ENCODE measurements at places on chromosomes 12 and 14.

DNA sequence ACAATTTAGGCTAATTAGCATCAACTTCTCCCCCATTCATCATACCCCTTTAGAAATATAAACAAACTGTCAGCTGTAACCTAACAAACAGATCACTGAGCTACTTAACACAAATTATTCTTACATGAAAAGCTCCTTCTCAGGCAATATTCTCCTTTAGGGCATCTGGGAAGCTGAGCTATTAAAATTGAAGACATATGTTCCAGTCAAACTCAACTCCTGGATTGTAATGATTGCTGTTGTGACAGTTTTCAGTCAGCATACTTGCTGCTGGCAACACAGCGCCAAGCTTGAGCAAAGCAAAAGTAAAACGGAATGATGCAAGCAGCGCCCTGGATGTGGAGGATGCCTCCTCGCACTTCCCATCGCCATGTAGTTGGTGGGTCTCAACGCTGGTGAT, 82.4 kb downstream of the SLC25A21 start:
- no peak for DNase-seq

DNA sequence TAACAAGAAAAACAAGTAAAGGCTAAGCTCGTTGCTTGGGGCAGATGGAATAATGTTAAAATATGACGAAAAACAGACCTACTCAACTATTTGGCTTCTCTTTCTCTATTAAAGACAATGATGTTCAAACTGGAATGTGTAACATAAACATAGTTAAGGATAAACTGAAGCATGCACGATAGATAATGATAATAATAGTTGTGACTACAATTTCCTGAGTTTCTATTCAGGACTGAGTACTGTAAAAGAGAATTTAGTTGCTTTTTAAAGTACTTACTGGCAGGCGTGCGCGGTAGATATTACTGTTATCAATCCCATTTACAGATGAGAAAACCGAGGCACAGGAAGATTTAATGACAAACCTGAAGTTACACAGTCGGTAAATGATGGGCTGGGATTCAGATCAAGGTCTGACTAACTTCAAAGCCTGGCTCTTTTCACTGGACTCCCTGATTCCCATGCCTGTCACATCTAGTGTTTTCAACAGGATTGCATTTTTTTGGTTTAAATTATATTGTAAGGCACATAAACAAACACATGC, 103.0 kb downstream of the CRADD start:
- no peak for DNase-seq

GRCh38 chr14:100282766-100283419, 23.4 kb downstream of the SLC25A29 start:
- no peak for DNase-seq

DNA sequence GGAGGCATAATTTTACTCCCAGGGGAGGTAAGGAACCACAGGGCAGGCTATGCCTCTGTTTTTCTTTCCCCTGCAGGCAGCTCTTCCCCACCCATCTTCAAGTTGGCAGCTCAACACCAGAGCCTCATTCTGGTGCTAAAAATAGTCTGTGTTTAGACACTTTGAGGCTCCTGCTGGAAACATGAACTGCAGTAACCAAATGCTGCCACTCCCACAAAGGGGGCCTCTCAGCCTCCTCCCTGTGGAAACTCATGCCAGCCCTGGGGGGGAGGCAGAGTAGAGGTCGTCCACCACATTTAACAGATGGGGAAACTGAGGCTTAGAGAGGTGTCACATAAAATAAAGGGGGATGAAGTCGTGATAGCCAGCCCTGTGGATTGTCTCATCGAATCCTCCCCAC, 61.4 kb downstream of the WSCD2 start:
- no peak for DNase-seq

- DNase-seq, result no peak
Measured at GRCh38 chr14:32497248-32497647, 168.2 kb downstream of the AKAP6 start.

GRCh38 chr12:72618764-72619163, 346.6 kb downstream of the TRHDE start:
- DNase-seq, result no peak

GRCh38 chr12:116365114-116365513, 87.6 kb upstream of the MED13L start:
- no peak for DNase-seq

GRCh38 chr12:130331146-130331545, 6.5 kb upstream of the PIWIL1 start:
- no peak for DNase-seq

- DNase-seq, result peak; percentile 17
Measured at GRCh38 chr12:47949441-47950341, 13.7 kb upstream of the TMEM106C start.

GRCh38 chr12:100189636-100190394, 10.8 kb upstream of the ACTR6 start:
- no peak for DNase-seq

- DNase-seq, result no peak
Measured at GRCh38 chr12:34392741-34393085, 370.4 kb downstream of the ALG10 start.

- DNase-seq, result no peak
Measured at GRCh38 chr14:106875503-106875902, 1349.1 kb downstream of the TMEM121 start.

- DNase-seq, result no peak
Measured at GRCh38 chr14:45902241-45902640, 649.2 kb upstream of the MIS18BP1 start.

DNA sequence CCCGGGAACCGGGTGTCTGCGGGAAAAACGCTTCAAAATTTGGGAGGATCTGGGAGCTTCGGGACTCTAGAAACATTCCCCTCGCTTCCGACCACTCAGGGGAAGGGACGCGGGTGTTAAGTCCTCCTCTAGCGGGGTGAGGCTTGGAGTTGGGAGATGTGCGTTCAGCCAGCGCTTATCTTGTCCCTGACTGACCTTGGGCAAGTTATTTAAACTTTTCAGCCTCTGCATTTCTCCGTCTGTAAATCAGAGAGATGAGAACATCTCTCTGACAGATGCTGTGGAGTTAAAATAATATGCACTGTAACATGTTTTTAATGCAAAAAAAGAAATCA, 76.9 kb upstream of the ANO4 start:
- no peak for DNase-seq

GRCh38 chr12:70686299-70686698, 49.1 kb upstream of the PTPRB start:
- no peak for DNase-seq

- no peak for DNase-seq
Measured at GRCh38 chr12:54439521-54440255, 20.6 kb upstream of the ITGA5 start.

DNA sequence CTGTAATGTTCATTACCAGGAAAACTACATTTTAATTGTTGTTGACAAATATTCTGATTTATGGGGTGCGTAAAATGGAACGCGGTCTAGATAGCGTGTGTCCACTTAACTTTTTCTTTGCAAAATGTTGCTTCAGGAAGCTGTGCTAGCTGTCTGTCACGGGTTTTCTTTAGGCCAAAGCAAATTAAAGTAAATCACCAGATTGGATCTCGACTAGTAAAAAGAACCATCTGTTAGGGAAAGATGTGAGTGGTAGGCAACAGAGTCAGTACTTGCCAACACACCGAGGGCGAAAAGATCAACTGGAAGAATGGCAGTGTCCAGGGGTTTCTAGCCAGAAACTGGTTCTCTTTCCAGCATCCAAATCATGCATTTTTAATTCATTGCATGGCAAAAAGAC, 404.9 kb upstream of the TMPO start:
- no peak for DNase-seq

GRCh38 chr12:31658471-31659086, 909 bp upstream of the ETFBKMT start:
- DNase-seq, result no peak

GRCh38 chr14:74875941-74876913, at the start of gene PROX2:
Gene PROX2, minus strand, starts transcription at chr14:74876145. Its CDS starts 12,311 bp downstream, at chr14:74863834.
- no peak for DNase-seq

- no peak for DNase-seq
Measured at GRCh38 chr14:92325835-92326234, 2.9 kb downstream of the SLC24A4 start.

DNA sequence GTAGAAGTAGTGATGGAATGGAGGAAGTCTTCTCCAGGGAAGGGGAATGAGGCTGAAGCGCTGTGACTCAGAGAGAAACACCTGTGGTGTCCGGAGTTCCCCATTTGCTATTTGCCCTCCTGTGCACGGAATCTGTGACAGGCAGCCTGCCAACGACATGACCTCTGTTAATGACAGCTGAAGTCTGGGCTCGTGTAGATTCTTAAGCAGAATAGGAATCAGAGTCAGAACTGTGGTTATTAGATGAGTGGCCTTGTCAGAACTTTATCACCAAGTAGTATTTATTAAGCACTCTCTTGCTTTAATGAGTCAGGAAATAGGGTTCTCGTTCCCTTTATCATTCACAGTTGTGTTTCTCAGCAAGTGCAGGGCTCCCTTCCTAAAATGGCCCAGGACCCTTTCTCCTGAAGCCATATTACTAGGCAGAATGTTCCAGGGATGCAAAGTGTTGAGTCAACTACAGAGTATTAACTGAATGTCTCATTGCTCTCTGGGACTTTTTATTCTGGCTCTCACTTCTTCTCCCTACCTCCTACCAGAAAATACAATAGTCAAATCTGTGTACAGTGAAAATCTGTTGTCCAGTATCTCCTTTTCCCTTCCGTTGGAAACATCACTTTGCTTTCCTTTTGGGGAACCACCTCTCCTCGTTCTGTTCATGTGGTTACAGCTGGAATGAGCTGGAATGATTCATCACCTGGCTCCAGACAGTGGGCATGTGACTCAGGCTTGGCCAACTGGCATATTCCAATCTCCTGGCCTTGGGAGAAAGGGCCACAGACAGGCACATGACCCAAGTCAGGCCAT, 77.8 kb upstream of the MAX start:
- no peak for DNase-seq

DNA sequence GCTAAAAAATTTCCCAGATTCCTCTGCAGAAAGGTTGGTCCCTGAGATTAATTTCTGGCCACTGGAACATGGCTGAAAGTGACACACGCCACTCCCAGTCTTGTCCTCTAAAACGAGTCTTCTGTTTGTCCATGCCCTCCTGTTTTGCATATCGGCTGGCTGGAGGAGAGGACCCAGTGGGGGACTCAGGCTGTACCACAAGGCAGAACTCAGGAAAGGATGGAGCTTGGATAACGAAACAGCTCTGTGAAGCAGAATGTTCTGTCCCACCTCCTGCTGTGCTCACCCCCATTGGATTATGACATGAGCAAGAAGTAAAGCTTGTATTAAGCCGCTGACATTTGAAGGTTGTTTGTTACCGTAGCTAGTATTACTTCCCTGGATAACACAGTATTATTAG, 856.2 kb downstream of the BCL11B start:
- DNase-seq, result no peak

GRCh38 chr12:34603382-34604035, 581.2 kb downstream of the ALG10 start:
- no peak for DNase-seq

DNA sequence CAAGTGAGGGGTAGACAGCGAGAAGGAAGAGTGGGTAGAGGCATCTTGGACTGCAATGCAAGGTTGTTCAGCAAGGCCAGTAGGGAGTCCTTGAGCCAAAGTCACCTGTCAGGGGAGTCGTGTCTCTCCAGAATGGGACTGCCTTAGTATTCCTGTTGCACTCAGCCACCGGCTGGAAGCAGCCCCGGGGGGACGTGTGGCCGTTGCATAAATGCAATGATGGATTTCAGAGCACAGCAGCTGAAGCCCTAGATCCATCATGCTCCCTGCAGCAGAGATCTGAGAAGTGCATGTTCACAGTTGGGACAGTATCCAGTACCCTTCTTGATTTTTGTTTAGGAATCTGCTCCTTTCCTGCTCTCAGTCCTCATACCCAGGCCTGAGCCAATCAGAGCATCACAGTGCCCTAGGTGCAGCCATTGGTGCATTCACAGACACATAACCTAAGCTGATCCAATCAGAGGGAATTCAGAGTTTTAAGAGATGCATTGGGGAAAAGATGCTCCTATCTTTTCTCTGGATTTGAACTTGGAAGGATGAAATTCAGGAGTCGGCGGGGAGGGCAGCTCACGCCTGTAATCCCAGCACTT, 62.9 kb downstream of the HSPB8 start:
- no peak for DNase-seq

- DNase-seq, result peak; percentile 23
Measured at GRCh38 chr12:57069523-57069922, 9.1 kb downstream of the NEMP1 start.

GRCh38 chr12:122876731-122877130, 19.2 kb downstream of the VPS37B start:
- DNase-seq, result no peak

DNA sequence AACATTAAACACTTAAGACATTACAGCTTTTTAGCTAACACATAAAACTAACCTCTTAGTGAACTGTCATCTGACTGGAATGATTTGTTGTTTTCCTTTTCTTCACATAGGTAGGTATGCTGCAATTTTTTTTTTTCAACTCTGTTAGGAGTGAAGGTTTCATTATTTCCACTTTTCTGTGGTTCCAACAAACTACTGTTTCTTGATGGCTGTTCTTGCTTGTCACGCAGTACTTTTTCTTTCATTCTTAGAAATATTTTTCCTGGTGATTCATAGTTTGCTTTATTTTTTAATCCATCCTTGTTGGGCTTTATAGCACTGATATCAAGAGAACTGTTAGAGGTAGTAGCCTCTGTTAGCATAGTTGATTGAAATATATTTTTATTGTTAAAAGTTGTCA, 6.3 kb downstream of the MIS18BP1 start:
- DNase-seq, result no peak

GRCh38 chr12:109455706-109456105, 21.4 kb downstream of the KCTD10 start:
- DNase-seq, result no peak

DNA sequence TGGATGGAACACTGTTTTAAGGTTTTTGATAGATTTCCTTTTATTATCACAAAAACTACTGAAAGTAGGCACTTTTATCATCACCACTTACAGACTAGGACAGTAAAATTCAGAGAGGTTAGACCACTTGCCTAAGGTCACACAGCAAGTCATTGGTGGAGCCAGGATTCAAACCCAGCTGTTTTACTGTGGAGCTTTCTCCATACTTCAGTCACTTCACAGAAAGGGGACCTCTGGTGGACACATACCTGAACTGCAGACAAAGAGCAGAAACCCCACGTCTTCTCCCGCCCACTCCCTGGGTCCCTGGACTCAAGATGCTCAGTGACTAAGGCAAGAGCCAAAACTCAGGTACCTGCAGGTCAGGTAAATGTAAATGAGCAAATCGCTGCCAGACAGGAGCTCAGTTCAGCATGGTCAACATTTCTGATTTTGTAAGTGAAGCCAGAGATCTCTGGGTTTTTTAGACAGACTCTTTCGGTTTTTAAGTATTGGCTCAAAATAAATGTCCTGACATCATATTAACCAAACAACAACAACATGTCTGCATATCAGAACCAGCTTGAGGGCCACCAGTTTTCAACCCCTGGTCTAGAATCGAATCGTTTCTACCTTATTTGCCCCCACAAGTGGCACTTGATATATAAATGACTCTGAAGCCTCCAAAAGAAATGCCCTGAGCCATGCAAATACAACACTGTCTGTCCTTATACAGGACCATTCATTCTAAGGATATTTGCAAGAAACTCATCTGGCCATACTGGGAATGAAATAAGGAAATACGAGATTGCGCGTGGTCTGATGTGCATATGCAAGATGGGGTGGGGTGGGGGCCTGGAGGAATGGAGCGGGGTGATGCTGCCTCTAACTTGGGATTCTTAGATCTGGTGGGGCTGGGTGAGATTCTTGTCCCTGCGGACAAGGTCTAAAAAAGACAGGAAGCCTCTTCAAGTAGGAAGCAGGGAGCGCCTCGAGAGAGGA, 110.9 kb downstream of the KSR2 start:
- DNase-seq, result peak; percentile 16

GRCh38 chr14:29896354-29896821, 31.3 kb downstream of the PRKD1 start:
- DNase-seq, result no peak

All from activated CD4-positive, alpha-beta T cell treated with anti-CD3 and anti-CD28 coated beads for 1 hour (primary cell).